Urinary bladder (tissue), 4 donors: ENCODE measurements at places on chromosomes 3 and 15. TPM values are rescaled to one million over a fixed set of nuclear protein-coding genes. Genes with fewer than 3 reads are reported as not detected.

- no peak for DNase-seq
These were observed 15.7 kb downstream of the RFT1 start for GRCh38 chr3:53114412-53115074.

Gene MAP1A
- total RNA-seq = 14.3 TPM

Gene RPN1
- 256 TPM for total RNA-seq

Gene RTP3
- not detected for total RNA-seq

DNA sequence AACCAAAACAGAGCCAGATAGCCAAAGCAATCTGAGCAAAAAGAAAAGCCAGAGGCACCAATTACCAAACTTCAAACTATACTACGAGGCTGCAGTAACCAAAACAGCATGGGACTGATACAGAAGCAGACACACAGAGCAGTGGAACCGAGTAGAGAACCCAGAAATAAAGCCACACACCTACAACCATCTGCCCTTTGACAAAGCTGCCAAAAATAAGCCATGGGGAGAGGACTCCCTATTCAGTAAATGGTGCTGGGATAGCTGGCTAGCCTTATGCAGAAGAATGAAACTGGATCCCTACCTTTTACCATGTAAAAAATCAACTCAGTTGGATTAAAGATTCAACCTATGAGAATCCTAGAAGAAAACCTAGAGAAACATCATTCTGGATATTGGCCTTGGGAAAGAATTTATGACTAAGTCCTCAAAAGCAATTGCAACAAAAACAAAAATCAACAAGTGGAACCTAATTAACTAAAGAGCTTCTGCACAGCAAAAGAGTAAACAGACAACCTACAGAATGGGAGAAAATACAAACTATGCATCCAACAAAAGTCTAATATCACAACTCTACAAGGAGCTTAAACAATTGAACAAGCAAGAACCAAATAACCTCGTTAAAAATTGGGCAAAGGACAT is 95.1 kb downstream of the APBA2 start:
- no peak for DNase-seq

GRCh38 chr15:47603026-47603425 is 114.3 kb upstream of the SEMA6D start:
- no peak for DNase-seq

Gene TMCO5A
- not detected for total RNA-seq

Gene REC114
- total RNA-seq = not detected

DNA sequence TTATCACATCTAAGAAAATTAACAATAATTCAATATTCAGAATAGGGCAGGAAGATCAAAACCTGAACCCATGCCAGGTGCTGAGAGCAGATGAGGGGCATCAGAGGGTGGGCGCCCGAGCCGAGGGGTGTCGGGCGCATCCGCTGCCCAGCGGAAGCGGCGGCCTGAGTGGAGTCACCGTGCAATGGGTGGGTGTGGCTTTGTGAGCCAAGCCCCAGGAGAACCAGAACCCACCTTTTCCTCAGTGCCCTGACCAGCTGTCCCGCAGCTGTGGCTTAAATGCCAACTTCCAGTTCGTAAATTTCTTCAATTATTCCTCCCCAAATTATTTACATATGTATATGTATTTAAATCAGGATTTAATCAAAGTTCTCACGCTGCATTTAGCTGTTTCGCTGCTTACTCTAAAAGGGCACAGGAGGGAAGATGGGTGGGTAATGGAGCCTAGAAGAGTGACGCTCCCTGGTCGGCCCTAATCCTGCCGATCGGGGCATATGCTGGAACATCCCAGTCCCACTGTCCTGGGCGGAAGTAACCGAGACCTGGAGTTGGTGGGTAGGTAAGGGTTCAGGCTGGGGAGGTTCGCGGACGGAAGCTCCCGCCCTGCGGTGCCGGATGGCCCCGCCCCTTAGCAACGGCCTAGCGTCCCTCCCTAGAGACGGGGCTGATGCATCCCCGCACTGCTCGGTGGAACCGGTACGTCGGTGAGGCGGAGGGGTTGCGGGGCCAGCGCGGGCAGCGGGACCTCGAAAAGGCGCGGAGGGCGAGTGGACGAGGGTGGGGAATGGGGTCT is 1.3 kb downstream of the DNAH1 start:
- DNase-seq = no peak

Gene EBLN2
- total RNA-seq = 25.3 TPM

Gene SNRPA1
- 18.5 TPM for total RNA-seq

- no peak for DNase-seq
These were observed 7.6 kb upstream of the SEMA7A start for GRCh38 chr15:74441248-74441941.

GRCh38 chr3:69282181-69282580 is 103.7 kb downstream of the FRMD4B start:
- DNase-seq = no peak

DNA sequence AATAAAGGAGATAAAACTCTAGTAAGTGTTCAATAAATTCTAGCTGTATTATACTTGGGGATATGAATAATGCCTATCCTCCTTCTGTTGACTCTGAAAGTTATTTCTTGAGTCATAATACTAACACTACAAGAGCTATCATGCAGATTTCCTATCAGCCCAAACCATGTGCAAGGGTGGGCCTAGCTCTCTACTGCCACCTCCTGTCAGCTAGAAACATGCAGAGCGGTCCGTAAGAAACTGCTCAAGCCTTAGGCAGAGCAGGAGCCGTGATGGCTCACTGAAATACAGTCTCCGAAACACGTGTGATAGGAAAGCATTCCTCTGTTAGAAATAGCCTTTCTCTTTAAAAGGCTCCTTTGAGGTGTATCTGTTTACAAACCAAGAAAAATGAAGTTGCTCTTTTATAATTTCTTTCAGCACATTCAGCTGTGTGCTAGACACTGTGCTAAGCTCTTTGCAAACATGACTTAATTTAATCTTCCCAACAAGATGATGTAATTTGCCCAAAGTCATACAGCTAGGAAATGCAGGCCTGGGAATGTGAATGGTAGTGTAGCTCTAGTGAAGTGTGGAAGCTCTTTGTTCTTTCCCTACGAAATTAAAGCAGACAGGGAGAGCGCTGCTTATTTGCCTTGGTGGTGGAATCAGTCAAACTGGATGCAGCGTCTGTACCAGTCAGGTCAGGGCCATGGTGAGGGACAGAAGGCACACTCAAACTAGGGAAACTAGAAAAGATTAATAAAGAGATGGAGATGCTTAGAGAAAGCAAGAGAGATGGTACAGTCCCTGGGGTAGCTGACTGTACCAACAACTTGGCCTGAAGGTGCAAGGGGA is 43.1 kb downstream of the MTHFS start:
- peak; percentile 62 for DNase-seq

DNA sequence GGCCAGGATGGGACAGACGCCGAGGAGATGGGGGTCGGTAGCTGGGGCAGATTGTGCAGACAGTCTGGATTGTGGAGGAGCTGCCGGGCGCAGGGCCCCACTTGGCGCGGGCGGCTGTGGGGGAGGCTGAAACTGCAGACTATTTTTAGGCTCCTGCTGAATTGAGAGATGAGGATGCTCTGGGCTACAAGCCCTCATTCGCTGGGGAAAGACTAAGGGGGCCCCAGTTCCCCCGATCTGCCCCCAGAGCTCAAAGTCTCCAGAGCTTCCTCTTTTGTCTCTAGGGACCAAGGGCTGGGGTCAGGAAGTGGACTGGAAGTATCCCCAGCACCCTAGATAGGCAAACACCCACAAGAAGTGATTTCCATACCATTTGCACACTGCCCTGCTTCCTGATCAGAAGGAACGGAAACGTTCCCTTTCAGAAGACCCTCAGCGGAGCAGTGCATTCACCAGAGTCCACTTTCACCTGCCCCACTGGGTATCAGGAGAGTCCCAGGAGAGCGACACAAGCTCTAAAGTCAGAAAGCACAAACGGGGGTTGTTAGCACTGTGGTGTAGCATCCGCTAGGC is 29.7 kb downstream of the SEMA7A start:
- peak; percentile 58 for DNase-seq

- no peak for DNase-seq
These were observed 47.1 kb upstream of the LSAMP start for GRCh38 chr3:116492379-116492778.

Gene SCN10A
- not detected for total RNA-seq

Gene CHST13
- 0.32 TPM for total RNA-seq

GRCh38 chr15:75104804-75105557 is 81.6 kb downstream of the PPCDC start:
- peak; percentile 35 for DNase-seq

GRCh38 chr15:74552773-74553441 is 11.9 kb downstream of the ARID3B start:
- DNase-seq = no peak

GRCh38 chr3:116741467-116741866 is 31.9 kb downstream of the TUSC7 start:
- DNase-seq = no peak

- no peak for DNase-seq
These were observed 118.3 kb downstream of the FNDC3B start for GRCh38 chr3:172157564-172158258.

DNA sequence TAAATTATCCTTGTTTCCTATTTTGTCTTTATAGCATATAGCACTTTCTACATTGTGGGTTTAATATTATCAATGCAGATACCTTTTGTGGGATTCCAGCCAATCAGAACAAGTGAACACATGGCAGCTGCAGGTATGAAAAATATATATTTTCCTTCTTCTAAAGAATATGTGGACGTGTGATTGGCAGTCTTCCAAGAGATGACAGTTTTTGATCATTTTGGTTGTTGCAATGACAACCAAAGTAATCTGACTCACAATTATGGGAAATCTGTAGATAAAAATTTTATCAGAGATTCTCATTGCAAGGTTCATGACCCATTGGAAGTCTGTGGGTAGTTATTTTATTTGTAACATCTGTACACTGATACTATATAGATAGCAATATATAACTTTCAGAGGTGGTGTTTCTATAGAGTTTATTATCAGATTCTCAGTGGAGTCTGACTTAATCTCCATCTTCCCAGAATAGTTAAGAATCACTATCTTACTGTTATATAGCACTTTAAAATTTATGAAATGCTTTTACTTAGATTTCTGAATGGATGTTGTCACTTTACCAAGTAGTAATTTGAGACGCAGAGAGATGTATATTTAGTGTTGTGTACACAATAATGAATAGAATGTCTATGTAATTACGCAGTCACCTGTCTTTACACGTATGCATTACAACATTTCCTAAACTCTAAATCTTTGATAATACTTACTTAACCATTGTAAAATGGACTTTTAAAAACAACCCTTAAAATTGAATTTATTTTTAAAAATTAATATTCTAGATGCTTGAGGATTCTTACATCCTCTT is 82.5 kb downstream of the STT3B start:
- no peak for DNase-seq

Gene SPESP1
- 1.2 TPM for total RNA-seq

- DNase-seq = no peak
These were observed 690 bp downstream of the TP53BP1 start for GRCh38 chr15:43492266-43492665.

- no peak for DNase-seq
These were observed 10.4 kb downstream of the PTPRG start for GRCh38 chr3:61571516-61572336.

DNA sequence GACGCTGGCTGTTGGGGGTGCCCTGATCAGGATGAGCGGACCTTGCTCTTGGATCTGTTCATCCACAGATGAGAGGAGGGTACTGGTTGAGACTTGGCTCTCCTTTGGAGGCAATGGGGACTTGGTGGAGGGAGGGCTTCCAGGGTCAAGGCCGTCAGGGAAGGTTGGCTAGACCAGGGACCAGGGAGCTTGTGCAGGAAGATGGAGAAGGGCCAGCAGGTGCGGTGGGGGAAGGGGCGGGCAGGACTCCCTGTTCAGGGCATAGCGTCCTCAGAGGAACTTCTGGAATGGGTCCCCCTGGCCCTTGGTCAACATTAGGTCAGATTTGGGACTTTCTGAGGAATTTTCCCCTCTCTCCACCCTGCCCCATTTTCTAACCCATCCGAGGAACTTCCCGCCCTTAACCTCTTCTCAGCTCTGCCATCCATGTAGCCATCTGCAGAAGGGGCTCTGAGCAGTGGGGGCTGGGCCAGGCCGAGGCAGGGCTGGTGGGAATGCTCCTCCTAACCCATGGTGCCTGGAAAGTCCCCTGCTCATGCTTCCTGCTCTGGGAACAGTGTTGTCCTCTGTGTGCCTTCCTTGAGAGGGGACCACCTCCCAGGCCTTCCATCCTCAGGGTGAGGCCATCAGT is 11.5 kb downstream of the SNX33 start:
- DNase-seq = no peak

Gene NEO1
- total RNA-seq = 52.4 TPM

DNA sequence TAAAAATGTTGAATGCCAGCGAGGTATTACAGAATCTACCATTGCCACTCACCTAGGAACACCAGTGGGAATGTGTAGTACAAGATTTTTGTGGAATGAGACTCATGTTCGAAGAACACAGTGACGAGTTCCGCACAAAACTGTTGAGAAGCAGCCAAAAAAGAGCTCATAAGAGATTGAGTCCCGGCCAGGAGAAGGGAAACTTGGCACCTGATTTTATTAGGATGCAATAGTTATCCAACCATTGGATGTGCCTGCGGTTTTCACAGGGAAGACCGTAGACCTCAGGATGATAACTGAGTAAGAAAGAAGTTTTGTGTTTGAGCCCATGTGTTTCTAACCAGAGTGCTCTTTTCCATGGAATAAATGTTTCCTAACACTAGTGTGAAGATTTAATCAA is 88.9 kb downstream of the PTPRG start:
- DNase-seq = peak; percentile 86

- peak; percentile 47 for DNase-seq
These were observed at the start of gene CIB2 for GRCh38 chr15:78131295-78132061. Gene CIB2 (minus strand): TSS chr15:78131445. CDS start chr15:78131215, 230 bp downstream.

GRCh38 chr3:32733631-32734229 is 48.7 kb downstream of the CNOT10 start:
- no peak for DNase-seq

GRCh38 chr3:71977525-71977924 is 192.6 kb upstream of the PROK2 start:
- DNase-seq = no peak

Gene STAB1
- total RNA-seq = 73.5 TPM

Gene PLSCR4
- total RNA-seq = 94.3 TPM

DNA sequence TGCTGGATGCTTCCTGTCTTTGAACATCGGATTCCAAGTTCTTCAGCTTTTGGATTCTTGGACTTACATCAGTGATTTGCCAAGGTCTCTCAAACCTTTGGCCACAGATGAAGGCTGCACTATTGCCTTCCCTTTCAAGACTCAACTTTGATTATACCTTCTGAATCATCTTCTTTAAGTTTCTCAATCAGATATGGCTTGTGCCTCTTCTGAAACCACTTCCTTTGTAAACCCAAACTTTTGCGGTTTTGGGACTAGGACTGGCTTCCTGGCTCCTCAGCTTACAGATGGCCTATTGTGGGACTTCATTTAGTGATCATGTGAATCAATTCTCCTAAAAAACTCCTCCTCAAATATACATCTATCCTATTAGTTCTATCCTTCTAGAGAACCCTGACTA is 47.1 kb upstream of the CADPS start:
- DNase-seq = no peak

DNA sequence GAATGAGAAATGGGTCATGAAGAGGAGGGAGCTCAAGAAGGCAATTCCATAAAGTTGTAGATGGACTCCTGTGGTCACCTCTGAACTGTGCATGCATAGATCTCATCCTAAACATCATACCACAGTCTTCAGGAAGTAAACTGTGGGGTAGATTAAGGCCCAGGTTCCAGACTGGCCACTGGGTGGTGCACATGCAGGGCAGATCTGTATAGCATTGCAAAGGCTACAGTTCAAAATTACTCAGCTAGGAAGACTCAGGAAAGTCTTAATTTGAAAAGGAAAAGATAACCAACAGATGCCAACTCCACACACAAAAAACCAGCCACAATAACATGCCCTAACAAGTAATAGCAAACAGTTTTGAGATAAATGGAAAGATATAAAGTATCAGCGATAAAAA is 20.3 kb downstream of the KY start:
- DNase-seq = no peak
